ENCODE measurements at places on chromosomes 1 and 21.

- DNase-seq: no peak
- H3K36me3 ChIP-seq: peaks cover 59% of the 10 kb centered on the region
- H3K4me3 ChIP-seq: no peak overlapping the region
- H3K27ac ChIP-seq: no peak overlapping the region
These were observed 15.1 kb downstream of the RCSD1 start for GRCh38 chr1:167645140-167645541.

GRCh38 chr1:58883037-58883887 lies 99.4 kb upstream of the JUN start:
- H3K36me3 ChIP-seq: no peaks in the 10 kb centered on the region
- H3K4me1 ChIP-seq: peaks cover 27% of the 10 kb centered on the region
- H3K27ac ChIP-seq: no peak overlapping the region

GRCh38 chr1:228542981-228543380 lies 55.8 kb downstream of the RNF187 start:
- H3K27me3 ChIP-seq: peaks cover 14% of the 10 kb centered on the region
- no peak overlapping the region for H3K27ac ChIP-seq
- no peaks in the 10 kb centered on the region for H3K36me3 ChIP-seq
- DNase-seq: no peak

DNA sequence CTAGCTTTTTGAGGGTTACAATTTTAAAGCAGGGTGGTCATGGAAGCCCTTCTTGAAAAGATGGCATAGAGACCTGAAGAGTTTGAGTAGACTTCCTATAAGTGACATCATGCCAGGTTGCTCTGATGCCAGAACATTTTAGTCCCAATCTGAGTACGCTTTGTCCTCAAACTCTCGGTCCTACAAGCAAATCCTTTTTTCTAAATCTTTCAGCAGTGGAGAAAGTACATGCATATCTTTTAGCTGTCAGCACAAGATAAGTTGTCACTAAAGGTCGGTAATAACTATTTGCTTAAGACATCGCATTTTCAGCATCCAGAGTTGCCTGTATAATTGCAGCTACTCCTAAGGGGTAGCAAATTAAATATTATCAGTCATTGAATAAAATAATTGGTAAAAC lies 140.4 kb downstream of the ATP6V1G3 start:
- no peaks in the 10 kb centered on the region for H3K36me3 ChIP-seq
- no peak for DNase-seq
- H3K4me3 ChIP-seq: no peak overlapping the region

GRCh38 chr1:215497528-215497927 lies 69.6 kb upstream of the KCTD3 start:
- H3K27ac ChIP-seq: no peak overlapping the region
- H3K36me3 ChIP-seq: no peaks in the 10 kb centered on the region
- no peaks in the 10 kb centered on the region for H3K4me1 ChIP-seq
- DNase-seq: no peak
- H3K4me3 ChIP-seq: no peak overlapping the region

- no peaks in the 10 kb centered on the region for H3K27me3 ChIP-seq
- H3K4me1 ChIP-seq: no peaks in the 10 kb centered on the region
These were observed 119.3 kb upstream of the CDC42BPA start for GRCh38 chr1:227437495-227438008.

DNA sequence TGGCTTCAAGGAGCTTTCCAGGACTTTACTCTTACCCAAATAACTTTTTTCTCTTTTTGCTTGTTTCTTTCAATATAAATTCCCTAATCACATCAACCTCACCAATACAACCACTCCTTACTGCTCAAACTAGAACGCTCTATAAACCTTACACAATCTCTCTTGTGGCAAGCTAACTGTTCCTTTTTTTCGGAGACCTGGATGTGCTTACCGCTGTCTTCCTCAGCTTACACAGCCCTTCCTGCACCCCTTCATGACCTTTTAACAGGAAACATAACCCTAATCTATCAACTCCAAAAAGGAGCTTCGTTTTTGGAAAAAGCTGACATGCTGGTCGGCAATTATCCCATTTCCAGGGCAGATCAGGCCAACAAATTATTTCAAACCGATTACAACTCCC lies 24.1 kb upstream of the SLC2A5 start:
- no peaks in the 10 kb centered on the region for H3K4me1 ChIP-seq
- no peaks in the 10 kb centered on the region for H3K36me3 ChIP-seq
- peaks cover 2% of the 10 kb centered on the region for H3K27me3 ChIP-seq
- no peak overlapping the region for H3K27ac ChIP-seq
- H3K4me3 ChIP-seq: no peak overlapping the region

GRCh38 chr1:44281962-44282703 lies 68.9 kb downstream of the DMAP1 start:
- H3K36me3 ChIP-seq: peaks cover 40% of the 10 kb centered on the region
- no peak for DNase-seq
- no peak overlapping the region for H3K4me3 ChIP-seq
- H3K27me3 ChIP-seq: no peaks in the 10 kb centered on the region
- no peak overlapping the region for H3K27ac ChIP-seq

- H3K27me3 ChIP-seq: no peaks in the 10 kb centered on the region
- H3K4me3 ChIP-seq: no peak overlapping the region
- peaks cover 93% of the 10 kb centered on the region for H3K36me3 ChIP-seq
- H3K27ac ChIP-seq: no peak overlapping the region
These were observed 16.0 kb downstream of the ENO1 start for GRCh38 chr1:8862528-8862927.

DNA sequence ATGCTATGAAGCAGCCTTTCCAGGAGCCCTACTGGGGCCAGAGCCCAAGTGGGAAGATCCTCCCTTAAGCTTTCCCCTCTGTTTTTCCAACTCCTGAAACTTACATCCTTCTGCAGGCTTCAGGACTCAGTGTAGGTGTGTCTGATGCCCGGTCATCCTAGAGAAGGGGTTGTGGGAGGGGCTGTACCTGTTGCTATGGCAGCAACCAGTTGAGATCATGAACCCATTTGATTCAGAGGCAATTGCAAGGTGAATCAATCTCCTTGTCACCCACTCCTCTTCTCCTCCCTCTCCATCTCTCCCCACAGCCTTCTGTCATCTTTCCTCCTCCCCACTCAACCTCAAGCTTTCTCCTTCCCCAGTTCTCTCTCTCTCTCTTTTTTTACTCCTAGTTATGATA lies 151.8 kb downstream of the CACNA1E start:
- peaks cover under 1% of the 10 kb centered on the region for H3K27me3 ChIP-seq
- no peaks in the 10 kb centered on the region for H3K4me1 ChIP-seq
- DNase-seq: no peak
- no peak overlapping the region for H3K4me3 ChIP-seq
- H3K27ac ChIP-seq: no peak overlapping the region
- H3K36me3 ChIP-seq: no peaks in the 10 kb centered on the region

DNA sequence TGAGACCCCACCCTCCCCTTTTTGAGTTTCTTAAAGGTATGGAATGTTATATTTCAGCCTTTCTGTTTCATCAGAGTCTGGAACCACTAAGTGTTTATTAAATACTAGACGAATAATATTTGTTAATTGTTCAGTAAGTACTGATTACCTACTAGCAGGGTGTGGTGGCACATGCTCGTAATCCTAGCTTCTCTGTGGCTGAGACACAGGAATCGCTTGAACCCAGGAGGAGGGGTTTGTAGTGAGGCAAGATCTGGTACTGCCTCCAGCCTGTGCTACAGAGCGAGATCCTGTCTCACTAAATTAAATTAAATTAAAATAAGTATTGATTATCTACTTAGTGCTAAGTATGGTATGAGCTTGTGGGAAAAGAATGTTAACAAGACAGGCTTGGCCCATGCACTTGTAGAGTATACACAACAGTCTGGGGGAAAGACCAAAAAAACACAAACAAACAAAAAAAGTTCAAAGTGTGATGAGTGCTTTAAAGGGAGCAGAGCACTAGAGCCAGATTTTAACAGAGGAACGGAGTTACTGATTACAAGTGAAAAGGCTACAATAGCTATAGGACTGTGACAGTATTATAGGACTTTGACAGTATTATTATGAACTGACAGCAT lies 2.4 kb downstream of the CEPT1 start:
- peaks cover 6% of the 10 kb centered on the region for H3K36me3 ChIP-seq
- H3K27me3 ChIP-seq: no peaks in the 10 kb centered on the region
- DNase-seq: no peak
- no peak overlapping the region for H3K27ac ChIP-seq

DNA sequence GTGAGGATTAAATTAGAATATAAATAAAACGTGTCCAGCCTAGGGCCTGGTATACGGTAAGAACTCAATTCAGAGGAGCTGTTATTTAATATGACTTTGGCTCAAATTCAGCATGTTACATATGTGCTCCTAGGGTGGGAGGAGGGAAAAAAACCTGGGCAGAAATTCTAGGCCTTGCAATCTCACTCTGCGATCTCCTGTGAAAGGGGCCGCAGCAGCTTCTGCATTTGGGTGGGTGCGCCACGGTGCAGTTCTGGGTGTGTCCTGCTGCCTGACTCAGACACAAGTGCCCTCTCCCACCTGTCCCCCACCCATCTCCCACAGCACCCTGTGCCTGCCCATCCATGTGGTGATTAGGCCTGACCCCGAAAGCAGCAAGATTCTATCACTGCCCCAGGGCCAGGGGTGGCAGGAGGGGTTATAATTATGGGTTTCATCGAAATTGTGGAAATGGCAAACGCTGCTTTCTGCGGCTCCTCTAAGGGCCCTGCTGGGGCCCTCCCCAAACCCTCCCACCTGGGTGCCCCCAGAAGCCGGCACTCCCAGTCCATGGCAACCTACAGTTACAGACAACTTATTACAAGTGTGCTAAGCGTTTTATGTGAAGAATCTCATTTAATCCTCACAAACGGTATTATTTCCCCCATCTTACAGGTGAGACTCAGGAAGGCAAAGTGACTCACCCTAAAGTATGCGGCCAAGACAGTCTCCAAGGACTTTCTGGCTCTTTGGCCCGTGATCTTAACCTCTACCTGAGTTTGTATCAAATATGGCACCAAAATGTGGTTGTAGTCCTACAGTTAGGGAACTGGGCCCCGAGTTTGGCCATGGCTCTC lies 25.5 kb upstream of the GRHL3 start:
- H3K27me3 ChIP-seq: no peaks in the 10 kb centered on the region
- H3K4me1 ChIP-seq: no peaks in the 10 kb centered on the region
- DNase-seq: no peak
- H3K36me3 ChIP-seq: no peaks in the 10 kb centered on the region
- H3K4me3 ChIP-seq: no peak overlapping the region

GRCh38 chr1:197027359-197027758 lies 39.7 kb downstream of the F13B start:
- H3K4me3 ChIP-seq: no peak overlapping the region
- DNase-seq: no peak
- no peaks in the 10 kb centered on the region for H3K4me1 ChIP-seq
- H3K27ac ChIP-seq: no peak overlapping the region
- H3K36me3 ChIP-seq: no peaks in the 10 kb centered on the region

- H3K27me3 ChIP-seq: no peaks in the 10 kb centered on the region
- no peak overlapping the region for H3K27ac ChIP-seq
- H3K4me1 ChIP-seq: no peaks in the 10 kb centered on the region
- H3K36me3 ChIP-seq: no peaks in the 10 kb centered on the region
- no peak for DNase-seq
These were observed 3.5 kb downstream of the TIE1 start for GRCh38 chr1:43304314-43304681.

GRCh38 chr1:156154317-156154749 lies 948 bp downstream of the SEMA4A start:
- no peak overlapping the region for H3K27ac ChIP-seq
- peak; percentile 64 for DNase-seq
- no peaks in the 10 kb centered on the region for H3K36me3 ChIP-seq
- no peaks in the 10 kb centered on the region for H3K27me3 ChIP-seq
- H3K4me3 ChIP-seq: peak overlapping the region; percentile 34
- peaks cover 43% of the 10 kb centered on the region for H3K4me1 ChIP-seq

- no peak overlapping the region for H3K4me3 ChIP-seq
- no peaks in the 10 kb centered on the region for H3K27me3 ChIP-seq
- H3K36me3 ChIP-seq: peaks cover 67% of the 10 kb centered on the region
- H3K4me1 ChIP-seq: peaks cover 8% of the 10 kb centered on the region
- DNase-seq: no peak
These were observed 11.5 kb downstream of the RCC2 start for GRCh38 chr1:17427696-17428660.

- no peaks in the 10 kb centered on the region for H3K27me3 ChIP-seq
- no peak overlapping the region for H3K4me3 ChIP-seq
- no peaks in the 10 kb centered on the region for H3K4me1 ChIP-seq
These were observed 33.7 kb downstream of the PSEN2 start for GRCh38 chr1:226903819-226904716.

DNA sequence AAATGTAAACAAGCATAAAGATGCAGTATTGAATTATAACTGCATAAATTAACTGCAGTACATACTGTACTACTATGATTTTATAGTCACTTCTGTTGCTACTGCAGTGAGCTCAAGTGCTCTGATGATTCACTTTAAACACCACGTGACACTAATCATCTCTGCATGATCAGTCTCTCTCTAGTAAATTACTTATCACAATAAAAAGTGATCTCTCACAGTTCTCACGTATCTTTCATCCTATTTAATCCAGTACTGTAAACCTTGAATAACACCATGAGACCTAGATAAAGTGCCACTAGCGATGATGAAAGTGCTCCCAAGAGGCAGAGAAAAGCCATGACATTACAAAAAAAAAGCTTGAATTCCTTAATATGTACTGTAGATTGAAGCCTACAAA lies 1242.0 kb downstream of the AMY1C start:
- H3K36me3 ChIP-seq: no peaks in the 10 kb centered on the region
- H3K4me1 ChIP-seq: no peaks in the 10 kb centered on the region
- no peak for DNase-seq
- H3K27me3 ChIP-seq: no peaks in the 10 kb centered on the region
- H3K4me3 ChIP-seq: no peak overlapping the region

DNA sequence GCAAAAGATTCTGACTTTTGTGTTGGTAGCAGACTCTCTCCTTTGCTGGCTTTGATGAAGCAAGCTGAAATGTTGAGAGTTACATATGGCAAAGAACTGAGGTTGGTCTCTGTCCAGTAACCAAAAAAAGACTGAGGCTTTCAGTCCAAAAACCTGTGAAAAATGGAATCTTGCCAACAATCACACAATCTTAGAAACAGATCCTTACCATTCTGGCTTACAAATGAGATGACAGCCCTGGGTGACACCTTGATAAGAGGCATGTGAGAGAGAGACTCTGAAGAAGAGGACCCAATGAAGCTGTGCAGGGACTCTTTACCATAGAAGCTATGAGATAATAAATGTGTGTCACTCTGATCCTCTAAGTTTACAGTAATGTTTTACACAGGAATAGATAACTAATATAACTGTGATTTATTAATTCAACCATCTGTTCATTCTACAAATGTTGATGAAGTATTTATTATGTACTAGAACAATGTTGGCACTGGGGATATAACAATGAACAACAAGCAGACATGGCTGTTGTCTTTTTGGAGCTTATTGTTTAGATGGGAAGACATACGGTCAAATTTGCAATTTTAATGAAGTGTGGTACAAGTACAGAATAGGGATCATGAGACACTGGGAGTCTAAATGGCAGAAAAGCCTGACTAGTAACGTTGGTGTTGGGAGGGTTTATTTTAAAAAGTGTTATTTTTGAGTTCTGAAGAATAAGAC lies 251.0 kb downstream of the OLFM3 start:
- no peaks in the 10 kb centered on the region for H3K27me3 ChIP-seq
- H3K4me3 ChIP-seq: no peak overlapping the region
- H3K27ac ChIP-seq: no peak overlapping the region
- H3K4me1 ChIP-seq: no peaks in the 10 kb centered on the region
- no peak for DNase-seq

Measured in CD4-positive, alpha-beta T cell (primary cell).